ENCODE measurements at places on chromosomes 4 and X.

GRCh38 chr4:185004562-185005218 lies 13.6 kb upstream of the HELT start:
- DNase-seq: no peak

DNA sequence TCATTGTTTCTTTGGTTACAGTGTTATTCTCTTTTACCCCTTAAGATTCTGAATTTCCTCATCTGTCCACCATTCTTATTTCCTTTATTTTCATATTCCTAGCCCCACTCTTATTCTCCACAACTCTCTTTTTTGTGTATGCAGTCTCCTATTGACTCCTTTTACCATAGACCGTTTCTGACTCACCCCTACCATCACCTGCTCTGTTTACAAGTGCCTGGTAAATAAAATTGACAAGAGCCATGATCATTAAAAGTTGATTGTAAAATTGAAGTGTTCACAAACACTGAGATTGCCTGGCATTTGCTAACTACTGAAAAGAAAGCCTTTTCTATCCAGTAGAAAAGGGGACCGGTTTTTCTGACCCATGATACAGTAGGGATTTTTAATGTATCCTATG lies 54.4 kb downstream of the MRPL1 start:
- no peak for DNase-seq

DNA sequence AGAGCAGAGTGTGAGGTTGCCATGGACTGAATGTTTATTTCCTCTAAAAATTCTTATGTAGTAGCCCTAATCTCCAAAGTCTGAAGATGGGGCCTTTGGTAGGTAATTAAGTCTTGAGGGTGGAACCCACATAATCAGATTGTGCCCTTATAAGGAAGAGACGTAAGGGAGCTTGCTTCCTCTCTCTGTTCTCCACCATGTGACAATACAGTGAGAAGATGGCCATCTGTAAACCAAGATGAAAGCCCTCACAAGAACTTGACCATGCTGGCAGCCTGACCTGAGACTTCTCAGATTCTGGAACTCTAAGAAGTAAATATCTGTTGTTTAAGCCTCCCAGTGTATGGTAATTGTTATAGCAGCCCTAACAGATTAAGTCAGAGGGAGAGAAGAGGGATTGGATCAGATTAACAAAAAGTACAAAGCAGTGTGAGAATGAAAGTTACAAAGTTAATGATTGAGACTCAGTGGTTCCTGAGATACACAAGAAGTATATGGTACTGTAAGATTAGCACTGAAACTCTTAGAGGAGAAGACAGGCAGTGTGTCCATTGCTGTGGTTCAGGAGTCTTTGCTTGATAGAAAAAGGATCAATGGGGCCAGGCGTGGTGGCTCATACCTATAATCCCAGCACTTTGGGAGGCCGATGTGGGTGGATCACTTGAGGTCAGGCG lies 82.5 kb upstream of the GC start:
- DNase-seq: no peak

DNA sequence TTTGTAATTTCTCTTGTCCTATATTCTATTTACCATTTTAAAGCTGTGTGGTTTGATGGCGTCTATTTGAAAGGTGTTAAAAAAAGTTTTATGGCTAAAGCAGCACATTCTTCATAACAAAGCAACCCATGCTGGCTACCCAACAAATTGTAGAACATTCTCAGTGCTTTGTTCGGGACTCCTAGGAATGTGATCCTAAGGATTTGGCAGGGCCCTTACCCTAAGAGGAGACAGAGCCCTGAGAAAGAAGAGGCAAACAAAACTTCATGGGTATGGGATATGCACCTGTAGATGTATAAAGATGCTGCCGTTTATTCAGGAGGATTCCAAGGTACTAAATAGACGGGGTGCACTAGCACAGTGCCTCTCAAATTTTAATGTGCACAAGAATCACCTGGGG lies 370.8 kb upstream of the DIPK2B start:
- no peak for DNase-seq

DNA sequence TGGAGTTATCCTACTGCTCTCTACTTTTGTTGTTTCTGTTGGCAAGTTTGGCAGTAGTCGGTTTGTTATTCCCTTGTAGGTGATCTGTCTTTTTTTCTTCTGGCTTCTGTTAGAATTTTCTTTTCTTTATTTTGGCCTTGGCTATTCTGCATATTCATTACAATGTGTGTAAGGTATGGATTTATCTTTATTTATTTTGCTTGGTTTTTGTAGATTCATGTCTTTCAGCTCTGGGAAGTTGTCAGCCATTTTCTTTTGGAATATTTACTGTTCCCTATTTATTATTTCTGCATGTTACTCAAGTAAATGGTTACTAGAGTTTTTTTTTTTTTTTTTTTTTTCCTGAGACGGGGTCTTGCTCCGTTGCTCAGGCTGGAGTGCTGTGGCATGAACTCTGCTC lies 12.6 kb downstream of the ADD1 start:
- DNase-seq: no peak

DNA sequence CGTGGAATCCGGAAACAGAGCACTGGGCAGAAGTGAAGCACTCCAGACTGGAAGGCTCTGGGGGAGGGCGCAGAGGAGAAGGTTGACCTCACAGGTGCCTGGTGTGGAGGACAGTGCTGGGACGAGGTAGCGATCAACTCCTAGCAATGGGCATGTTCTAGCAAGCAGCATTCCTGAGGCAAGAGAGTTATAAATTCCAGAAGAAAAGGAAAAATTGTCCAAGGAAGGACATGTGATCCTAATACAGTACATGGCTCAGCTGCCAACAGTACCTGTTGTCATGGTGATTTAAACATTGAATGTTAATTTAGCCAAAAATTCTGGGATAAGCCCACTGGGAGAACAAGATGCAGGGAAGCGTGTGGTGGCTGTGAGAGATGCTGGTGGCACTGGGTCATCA lies 8.2 kb downstream of the ARHGAP4 start:
- DNase-seq: no peak

GRCh38 chr4:41546638-41547037 lies 8.7 kb downstream of the LIMCH1 start:
- DNase-seq: no peak

DNA sequence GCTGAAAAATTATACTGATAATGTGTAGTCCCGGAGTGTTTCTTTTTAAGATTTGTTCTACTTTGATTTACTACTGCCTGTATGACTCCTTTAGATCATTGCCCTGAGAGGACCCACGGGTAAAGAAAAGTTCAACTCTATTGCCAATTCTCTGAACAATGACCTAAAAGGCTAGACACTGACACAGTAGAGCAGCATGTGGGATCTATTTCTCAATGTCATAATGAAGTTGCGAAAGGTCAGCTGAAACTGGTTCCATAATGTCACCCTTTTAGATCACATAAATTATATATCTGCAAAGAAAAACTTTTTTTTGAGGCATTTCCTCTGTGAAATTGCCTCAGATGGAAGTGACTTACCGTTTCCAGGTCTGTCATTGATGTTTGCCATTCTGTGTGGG lies 67.4 kb downstream of the GLRB start:
- no peak for DNase-seq

GRCh38 chr4:21884615-21885014 lies 64.0 kb downstream of the KCNIP4 start:
- no peak for DNase-seq

GRCh38 chr4:78058591-78059523 lies 1.7 kb downstream of the FRAS1 start:
- no peak for DNase-seq

- DNase-seq: no peak
These were observed 126.5 kb upstream of the HPGD start for GRCh38 chr4:174648812-174649211.

GRCh38 chrX:120372667-120373370 lies 10.9 kb downstream of the ATP1B4 start:
- DNase-seq: no peak

GRCh38 chr4:8199594-8200301 lies 658 bp downstream of the SH3TC1 start:
- DNase-seq: peak; percentile 32

- DNase-seq: no peak
These were observed 507.9 kb downstream of the TECRL start for GRCh38 chr4:63901304-63901703.

- no peak for DNase-seq
These were observed 130.8 kb downstream of the COL4A6 start for GRCh38 chrX:108307132-108308085.

GRCh38 chr4:181952478-181952877 lies 290.7 kb upstream of the TENM3 start:
- DNase-seq: no peak

GRCh38 chr4:52657292-52657617 lies 1.8 kb downstream of the USP46 start:
- DNase-seq: no peak

DNA sequence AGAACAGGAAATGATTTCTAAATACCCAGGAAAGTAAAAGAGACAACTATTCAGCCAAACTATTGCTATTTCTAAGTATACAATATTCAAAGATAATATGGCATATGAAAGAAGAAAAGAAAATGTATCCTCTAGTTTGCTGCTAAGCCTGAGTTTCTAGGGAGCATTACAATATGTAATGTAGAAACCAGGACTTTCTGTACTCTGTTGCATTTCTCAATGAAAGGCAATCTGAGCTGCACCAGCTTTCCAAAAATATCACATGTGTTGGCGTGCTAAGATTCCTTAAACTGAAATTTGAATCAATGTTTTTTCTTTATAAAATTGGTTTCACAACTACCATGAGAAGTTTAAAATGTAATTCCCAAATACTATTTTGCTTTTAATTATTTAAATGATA lies 129.6 kb downstream of the ANK2 start:
- no peak for DNase-seq

DNA sequence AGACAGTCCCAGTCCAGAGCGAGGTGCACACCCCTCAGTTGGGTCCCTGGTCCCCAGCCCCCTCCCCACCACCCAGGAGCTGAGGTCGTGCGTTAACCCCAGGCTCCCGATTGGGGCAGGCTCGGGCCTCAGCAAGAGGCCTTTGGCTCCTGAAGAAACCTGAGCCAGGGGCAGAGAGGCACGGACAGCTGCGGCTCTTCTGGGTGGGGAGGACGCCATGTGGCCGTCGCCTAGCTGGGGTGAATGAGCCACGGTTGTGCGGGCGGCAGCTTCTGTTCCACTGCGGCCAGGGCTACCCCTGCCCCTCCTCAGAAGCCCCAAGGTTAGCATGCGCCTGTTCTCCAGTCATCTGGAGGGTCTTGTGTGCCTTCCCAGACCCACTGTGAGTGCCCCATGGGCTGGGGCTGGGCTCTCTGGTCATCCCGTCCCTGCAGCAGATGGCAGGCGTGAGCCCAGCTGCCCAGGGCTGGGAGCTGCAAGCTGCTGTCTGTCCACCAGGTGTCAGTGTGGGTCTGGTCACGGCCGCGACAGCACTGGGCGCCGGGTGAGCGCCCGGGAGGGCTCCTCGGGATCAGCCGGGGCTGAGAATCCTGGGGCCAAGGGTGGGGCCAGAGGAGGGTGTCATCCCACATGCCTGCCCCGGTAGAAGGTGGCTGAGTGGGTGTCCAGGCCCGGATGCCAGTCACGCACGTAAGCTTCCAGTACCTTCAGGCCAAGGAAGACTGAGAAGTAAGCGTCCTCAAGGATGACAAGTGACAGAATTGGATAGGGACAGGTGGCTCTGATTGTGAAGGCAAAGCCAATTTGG lies 21.9 kb downstream of the ATP2B3 start:
- DNase-seq: peak; percentile 70

DNA sequence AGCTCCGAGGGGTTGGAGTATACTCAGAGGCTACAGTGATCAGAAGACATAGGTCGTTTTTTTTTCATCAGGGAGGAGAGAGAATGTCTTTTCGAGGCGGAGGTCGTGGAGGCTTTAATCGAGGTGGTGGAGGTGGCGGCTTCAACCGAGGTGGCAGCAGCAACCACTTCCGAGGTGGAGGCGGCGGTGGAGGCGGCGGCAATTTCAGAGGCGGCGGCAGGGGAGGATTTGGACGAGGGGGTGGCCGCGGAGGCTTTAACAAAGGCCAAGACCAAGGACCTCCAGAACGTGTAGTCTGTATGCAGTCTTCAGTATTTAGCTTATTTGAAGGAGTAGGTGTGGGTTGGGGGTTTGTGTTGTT lies 500 bp downstream of the GAR1 start:
- DNase-seq: peak; percentile 44

GRCh38 chr4:104451573-104451972 lies 43.1 kb downstream of the CXXC4 start:
- no peak for DNase-seq

GRCh38 chr4:140874056-140874455 lies 117.9 kb upstream of the TBC1D9 start:
- no peak for DNase-seq

DNA sequence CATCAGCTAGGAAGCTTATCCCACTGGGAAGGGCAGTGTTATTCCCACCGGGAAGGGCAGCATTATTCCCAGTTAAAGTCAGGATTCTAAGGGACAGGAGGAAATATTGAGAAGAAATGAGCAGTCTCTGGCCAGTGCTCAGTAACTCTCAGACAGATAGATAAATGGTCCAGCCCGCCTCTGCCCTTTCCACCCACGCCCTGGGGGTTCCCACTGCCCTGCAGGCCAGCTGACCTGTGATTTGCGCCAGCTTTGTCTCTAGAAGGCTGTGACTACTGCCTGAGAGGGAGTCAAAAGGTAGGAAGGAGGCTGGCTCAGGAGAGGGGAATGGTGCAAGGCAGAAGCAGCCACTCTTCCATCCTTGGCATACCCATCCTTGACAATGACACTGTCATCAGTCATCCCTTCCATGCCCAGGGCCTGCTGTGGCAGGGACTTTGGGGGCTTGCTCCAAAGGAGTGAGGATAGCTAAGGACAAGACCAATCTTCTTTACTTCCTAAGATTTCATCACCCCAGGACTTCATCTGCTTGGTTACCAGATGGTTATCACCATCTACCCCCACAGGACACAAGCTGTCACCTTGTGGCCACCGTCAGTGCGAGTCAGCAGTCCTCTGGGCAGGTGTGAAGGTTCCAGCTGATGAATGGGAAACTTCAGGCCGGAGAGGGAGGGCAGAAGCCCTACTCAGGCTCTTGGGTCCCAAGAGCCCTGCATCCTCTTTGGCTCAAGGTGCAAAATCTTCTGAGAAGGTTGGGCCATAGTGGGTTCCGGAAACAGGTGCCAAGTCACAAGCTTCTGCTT lies 49.5 kb downstream of the SEPSECS start:
- DNase-seq: no peak

- DNase-seq: no peak
These were observed 120.3 kb downstream of the ARHGAP24 start for GRCh38 chr4:85595098-85595775.

- DNase-seq: no peak
These were observed 821.7 kb downstream of the C4orf33 start for GRCh38 chr4:129917651-129918050.

- DNase-seq: no peak
These were observed 74.2 kb downstream of the TAF1 start for GRCh38 chrX:71440401-71440800.

- DNase-seq: no peak
These were observed 3.2 kb upstream of the AREG start for GRCh38 chr4:74441744-74442143.

DNA sequence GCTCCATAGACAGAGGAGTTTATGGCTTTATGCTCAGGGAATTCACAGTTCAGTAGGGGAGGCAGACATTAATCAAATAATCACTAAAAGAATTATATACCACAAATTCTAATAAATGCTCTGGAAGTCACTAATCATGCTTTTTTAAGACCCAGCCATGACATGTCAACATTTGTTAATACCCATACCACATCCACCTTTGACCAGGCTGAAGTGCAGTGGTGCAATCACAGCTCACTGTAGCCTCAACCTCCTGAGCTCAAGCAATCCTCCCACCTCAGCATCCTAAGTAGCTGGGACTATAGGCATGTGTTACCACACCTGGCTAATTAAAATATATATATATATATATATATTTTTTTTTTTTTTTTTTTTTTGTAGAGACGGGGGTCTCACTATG lies 12.8 kb upstream of the SCD5 start:
- DNase-seq: no peak

- DNase-seq: no peak
These were observed 1.9 kb downstream of the SEC24D start for GRCh38 chr4:118834070-118834469.
